ENCODE measurements at places on chromosomes 16 and 17.

DNA sequence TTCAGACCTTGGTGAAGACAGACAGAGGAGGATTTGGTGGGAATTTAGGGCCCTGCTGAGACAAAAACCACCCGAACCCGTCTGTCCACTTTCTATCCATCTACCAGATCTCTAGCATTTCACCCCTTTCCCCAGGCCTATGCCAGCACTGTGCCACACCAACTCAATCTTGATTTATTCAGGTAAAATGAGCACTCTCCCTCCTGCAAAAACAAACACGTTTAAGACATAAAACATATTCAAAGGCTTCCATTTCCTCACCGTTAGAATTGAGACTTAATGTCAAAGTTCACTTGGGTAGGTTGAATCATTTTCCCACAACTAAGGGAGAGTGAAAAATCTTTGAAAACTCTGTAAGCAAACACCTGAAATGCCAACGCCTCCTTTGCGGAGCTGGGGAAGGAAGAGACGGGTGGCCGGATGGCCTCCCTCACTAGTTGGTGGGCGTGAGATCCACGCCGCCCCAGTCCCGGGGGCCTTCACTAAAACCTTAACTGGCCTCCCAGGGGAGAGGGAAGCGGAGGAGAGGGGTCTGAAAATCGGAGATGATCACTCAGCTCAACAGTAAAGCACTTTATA is 862 bp downstream of the DCAKD start:
- peak; percentile 40 for DNase-seq

DNA sequence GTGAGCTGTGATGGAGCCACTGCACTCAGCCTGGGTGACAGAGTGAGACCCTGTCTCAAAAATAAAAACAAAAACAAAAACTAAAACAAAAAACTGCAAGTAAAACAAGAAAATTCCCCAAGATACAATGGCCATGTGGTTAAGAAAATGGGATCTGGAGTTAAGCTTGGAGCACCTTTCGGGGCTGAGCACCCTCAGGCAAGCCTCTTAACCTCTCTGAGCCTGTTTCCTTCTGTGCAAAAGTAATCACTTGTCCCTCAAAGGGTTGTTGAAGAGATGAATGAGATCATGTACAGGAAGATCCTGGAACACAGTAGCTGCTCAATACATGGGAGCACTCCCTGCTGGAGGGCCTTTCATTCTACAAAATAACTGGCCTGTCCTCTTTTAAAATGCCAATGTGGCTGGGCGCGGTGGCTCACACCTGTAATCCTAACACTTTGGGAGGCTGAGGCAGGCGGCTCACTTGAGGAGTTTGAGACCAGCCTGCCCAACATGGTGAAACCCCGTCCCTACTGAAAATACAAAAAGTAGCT is 19.8 kb upstream of the KIFC3 start:
- no peak for DNase-seq

GRCh38 chr16:78984887-78985464 is 615.6 kb downstream of the MAF start:
- DNase-seq, result no peak

DNA sequence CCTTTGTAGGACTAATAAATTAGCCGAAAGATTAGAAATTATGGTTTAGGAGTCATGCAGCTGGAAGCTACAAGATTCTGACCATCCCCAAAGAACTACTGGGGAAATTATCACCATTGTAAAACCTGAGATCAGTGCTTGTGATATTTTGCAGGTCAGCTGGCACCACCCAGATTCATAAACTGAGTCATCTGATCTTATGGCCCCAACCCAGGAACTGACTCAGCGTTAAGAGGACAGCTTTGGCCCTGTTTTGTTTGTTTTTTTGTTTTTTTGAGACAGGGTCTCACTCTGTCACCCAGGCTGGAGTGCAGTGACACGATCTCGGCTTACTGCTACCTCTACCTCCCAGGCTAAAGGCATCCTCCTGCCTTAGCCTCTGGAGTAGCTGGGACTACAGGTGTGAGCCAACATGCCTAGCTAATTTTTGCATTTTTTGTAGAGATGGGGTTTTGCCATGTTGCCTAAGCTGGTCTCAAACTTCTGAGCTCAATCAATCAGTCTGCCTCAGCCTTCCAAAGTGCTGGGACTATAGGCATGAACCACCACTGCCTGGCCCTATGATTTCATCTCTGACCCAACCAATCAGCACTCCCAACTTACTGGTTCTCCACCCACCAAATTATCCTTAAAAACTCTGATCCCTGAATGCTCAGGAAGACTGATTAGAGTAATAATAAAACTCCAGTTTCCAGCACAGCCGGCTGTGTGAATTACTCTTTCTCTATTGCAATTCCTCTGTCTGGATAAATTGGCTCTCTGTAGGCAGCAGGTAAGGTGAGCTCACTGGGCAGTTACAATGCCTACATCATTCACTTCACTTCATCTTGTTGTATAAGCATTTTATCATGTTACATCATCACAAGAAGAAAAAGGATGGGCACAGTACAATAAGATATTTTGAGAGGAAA is 79.4 kb upstream of the KSR1 start:
- DNase-seq, result peak; percentile 64

GRCh38 chr17:79933863-79934652 is 94.8 kb upstream of the CBX4 start:
- no peak for DNase-seq

GRCh38 chr16:31201582-31202413 is 762 bp downstream of the PYCARD start:
- peak; percentile 25 for DNase-seq

DNA sequence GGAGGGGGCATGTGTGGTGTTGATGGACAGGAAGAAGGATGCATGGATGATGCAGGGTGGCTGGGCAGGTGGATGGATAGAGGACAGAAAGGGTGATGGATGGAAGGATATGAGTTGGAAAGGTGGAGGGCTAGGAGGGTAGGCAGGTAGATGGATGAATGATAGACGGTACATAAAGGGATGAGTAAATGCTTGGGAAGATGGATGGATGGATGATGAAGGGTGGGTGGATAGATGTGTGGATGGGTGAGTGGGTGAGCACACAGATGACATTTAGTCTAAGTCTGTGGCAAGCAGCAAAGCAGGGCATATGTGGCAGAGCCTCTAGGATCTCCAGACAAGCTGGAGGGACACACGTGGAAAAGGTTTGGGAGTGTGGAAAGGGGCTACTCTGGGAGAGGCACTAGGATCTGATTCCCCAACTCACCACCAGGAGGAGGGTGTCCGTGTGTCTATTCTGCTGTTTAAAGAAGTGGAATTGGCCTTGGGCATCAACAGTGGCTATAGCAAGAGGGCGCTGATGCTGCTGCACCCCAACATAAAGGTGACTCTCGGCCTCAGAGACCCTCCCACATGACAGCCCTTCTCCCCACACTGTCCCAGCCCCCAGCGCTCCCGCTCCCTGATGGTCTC is 8.2 kb downstream of the PLD2 start:
- DNase-seq, result peak; percentile 52

Data from choroid plexus epithelial cell (primary cell).